Anterior cingulate cortex (tissue), 58 donors: ENCODE measurements at places on chromosomes 11 and 22.

DNA sequence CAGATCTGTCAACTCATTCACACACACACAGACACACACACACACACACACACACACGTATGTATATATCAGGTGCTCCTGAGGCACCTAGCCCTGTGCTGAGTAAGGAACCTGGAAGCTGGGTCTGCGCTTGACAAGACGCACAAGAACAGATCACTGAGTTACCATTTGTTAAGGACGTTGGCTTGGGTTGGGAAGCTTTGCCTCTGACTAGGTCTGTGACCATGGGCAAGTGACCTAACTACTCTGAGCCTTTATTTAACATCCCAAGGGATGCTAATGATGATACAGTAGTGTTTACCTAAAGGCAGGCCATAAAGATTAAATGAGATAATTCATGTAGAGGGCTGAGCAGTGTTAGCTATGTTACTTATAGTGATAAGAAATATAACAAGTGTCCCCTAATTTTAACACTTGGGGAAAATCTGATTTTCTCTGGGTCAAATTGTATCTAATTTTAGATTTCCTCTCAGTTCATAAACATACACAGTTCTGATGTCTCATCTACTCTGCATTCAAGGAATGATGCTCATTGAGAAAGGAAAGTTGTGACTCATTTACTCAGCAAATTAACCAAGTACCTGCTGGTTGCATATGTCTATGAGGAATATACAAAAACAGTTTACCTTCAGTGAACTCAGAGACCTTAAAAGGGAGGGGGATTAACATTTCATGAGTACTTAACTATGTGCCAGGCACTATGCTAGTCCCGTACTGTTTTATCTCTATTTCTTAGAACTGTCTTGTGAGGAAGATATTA, 13.6 kb downstream of the RNF185 start:
- no peak for DNase-seq

DNA sequence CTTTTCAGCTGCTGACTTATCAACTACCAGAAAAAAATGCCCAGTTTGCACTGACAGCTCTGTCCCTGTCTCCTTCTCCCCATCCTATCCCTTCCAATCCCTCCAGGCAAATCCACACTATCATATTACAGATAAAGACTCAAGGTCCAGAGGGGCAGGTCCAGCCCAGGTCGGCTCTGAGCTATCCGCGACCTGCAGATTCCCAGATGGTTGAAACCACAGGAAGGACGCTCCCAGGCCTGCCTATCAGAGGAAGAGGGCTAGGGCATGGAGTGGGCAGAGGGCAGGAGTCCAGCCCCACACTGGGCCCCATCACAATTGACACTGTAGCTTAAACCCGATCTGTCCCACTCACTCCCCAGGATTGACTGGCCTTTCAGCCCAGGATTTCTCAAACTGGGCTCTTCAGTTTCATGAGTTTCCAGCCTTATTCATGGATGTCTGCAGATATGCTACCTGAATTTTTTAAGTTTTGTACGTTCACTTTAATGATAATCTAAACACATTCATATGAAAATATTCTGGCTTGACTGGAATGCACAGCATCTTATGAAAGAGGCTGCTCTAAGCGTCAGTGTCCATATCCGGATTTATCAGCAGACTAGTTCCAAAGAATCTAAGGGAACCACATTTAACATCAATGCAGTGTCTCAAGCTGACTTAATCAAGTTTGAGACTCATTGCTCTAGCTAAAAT, 16.4 kb upstream of the FCHSD2 start:
- DNase-seq = no peak

DNA sequence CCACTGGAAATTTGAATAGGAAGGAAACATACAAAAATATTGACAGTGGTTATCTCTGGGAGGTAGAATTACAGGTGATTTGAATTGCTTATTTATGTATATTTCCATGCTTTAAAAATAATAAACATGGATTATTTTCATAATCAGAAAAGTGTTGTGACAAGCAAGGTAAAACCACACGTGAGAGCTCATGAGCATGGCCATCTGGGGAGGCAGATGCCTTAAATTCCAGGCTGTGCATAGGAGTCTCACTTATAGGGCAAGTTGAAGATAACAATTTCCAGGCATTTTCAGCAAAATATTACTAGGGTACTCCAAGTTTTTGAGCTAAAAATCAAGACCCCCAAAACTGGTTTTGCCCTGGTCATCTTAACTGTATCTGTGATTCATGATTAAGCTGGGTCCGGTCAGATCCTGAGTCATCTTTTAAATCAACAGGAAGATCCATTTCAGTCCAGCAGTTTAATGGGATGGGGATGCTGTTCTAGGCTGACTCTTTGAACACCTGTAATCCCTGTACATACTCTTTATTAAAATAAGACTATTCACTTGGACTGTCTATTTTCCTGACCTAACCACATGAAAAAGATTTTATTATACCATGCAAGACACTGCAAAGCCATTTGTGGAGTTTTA, 115.8 kb upstream of the NARS2 start:
- DNase-seq = no peak

GRCh38 chr11:83008581-83008923, 63.1 kb downstream of the RAB30 start:
- no peak for DNase-seq

DNA sequence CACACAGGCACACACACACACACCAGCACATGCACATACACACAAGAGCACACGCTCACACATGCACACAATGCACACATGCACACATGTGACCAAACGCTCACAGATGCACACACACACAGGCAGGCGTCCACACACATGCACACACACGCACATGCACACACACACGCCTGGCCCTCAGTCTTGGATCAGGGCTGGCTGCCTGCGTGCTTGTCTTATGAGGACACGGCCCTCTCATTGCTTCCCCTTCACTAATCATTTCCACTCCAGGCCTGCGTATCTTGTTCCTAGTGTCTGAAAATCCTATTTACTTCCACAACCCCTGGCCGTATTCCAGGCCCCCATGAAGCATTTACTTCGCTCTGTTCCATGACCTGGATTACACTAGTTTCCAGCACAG, 740.5 kb downstream of the BRD1 start:
- DNase-seq = no peak

DNA sequence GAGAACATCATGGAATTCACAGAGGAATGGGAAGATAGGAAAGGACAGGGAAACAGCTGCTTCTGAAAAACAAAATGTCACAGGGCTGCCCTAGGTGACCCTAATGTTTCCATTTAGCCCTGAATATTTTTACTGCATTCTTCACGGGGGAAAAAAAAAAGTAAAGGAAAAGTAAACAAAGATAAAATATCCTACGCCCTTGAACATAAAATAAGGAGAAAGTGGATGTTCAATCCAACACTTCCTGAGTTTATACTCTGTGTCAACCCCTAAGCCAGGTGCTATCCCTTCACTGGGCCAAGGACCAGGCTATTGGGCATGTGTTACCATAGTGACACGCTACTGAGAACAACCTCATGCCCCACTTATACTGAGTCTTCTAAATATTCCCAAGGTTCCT, 84.7 kb downstream of the FAM76B start:
- DNase-seq = no peak
